Ascending aorta (tissue), 2 donors: ENCODE measurements at places on chromosomes 12 and 14. TPM values are rescaled to one million over a fixed set of nuclear protein-coding genes. Genes with fewer than 3 reads are reported as not detected.

GRCh38 chr12:69884386-69884785, 59.4 kb downstream of the MYRFL start:
- no peak overlapping the region for H3K4me3 ChIP-seq
- no peak overlapping the region for H3K27ac ChIP-seq
- H3K36me3 ChIP-seq: no peaks in the 10 kb centered on the region
- H3K4me1 ChIP-seq: no peaks in the 10 kb centered on the region
- H3K27me3 ChIP-seq: no peaks in the 10 kb centered on the region

Gene KRT74
- not detected for total RNA-seq

- H3K4me1 ChIP-seq: no peaks in the 10 kb centered on the region
- H3K4me3 ChIP-seq: no peak overlapping the region
- DNase-seq: no peak
- no peak overlapping the region for H3K27ac ChIP-seq
- H3K27me3 ChIP-seq: no peaks in the 10 kb centered on the region
- H3K36me3 ChIP-seq: no peaks in the 10 kb centered on the region
These were observed 51.0 kb upstream of the TBX3 start for GRCh38 chr12:114735011-114735410.

Gene DAO
- not detected for total RNA-seq
